ENCODE measurements at places on chromosomes 3 and 15.

DNA sequence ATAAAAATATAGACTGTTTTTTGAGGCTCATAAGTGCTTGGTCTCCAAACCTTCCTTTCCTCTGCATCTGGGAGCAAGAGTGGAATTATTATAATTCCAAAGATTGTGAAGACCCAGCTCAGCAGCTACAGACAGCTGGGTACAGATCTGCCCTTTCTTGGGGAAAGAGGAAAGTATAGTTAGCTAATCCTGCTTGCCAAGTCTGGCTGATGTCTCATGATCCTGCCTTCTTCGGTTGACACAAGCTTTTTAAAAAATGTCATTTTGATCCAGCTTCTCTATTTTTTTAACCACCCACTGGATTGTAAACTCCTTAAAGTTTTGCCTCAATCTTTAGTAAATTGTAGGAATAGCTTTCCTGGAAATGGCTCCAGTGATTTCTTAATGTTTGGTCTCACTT is 181.1 kb downstream of the LRTM1 start:
- no peak for DNase-seq

GRCh38 chr3:62496503-62496902 is 123.2 kb upstream of the FEZF2 start:
- no peak for DNase-seq

- DNase-seq = no peak
These were observed 115.3 kb downstream of the PLCH1 start for GRCh38 chr3:155629556-155629955.

GRCh38 chr3:60948488-60948887 is 302.8 kb downstream of the FHIT start:
- no peak for DNase-seq

DNA sequence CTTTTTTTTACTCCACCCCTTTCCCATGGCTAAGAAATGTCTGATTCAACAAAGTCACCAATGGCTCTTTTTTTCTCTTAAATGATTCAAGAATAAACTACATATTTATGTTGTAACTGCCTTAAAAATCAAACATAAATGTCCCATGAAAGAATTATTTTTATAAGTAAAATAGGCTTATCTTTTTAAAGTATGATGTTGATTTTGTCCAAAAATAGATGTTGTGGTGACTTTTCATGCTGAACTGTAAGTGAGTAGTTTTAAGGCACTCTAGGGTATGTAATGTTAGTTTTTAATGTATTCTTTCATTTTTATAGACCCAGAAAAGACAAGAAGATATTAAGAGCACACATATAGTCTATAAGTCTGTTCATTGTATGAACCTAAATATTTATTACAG is 594.9 kb downstream of the NLGN1 start:
- no peak for DNase-seq

DNA sequence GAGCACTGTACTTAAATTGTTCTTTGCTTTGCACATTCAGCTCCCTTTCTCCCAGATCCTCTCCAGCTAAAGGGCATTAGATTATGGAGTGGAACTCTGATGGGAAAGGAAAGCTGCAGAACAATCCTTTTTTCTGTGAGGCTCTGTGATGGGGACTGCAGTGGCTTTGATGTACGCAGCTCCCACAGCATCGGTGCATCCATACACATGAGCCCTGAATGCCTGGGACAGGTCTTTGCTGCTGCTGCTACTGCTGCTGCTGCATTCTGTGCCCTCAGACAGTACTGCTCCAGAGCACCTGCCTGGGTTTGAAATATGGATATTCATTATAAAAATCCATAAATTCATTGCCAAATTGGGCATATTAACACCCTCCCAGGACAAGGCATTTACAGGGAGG is 164.4 kb downstream of the WDR76 start:
- DNase-seq = no peak

DNA sequence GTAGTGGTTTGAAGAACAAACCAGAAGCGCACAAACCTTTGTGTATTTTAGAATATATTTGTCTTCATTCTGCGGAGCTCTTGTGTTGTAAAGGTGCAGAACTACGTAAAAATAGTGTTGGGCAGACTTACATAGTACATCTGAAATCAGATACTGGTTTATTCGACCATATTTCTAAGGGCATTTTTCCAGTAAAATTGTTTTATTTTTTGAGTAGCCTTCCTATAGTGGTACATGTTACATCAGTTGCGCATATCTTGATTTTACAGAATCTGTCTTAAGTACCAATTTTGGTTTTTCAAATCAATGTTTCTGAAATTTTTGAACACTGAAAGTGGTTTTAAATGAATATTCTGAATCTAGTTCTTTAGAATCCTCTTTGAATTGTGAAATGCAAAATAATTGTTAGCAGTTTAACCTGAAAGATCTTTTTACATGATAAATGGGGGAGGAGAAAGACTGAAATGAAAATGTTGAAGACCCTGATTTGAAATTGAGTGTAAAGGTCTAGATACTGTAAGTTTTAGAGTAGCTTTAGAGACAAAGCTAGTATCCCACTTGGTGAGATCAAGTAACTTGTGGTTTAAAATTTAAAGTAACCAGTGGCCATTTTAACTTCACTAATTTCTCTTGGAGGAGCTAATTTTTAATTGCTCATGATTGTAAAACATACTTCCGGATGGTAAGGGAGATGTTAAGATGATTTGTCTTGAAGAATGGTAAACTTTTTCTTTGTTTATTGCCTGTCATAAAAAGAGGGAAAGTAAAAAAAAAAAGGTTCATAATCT is 15.5 kb upstream of the CHD2 start:
- DNase-seq = no peak

DNA sequence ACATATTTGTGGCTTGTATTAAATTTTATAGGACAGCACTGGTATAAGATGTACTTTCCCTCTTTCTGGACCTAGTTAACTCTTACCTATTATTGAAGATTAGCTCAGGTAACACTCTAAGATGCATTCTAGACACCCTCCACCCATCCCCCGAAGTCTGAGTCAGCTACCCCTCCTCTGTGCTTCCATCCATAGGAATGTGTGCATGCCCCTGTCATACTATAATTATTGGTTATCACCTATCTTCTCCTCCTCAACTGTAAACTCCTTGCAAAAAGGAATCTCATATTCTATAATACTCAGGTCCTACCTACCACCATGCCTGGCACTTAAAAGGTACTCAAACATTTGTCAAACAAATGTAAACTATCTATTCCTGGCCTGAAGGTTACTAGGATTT is 3.0 kb downstream of the PEAK1 start:
- no peak for DNase-seq

DNA sequence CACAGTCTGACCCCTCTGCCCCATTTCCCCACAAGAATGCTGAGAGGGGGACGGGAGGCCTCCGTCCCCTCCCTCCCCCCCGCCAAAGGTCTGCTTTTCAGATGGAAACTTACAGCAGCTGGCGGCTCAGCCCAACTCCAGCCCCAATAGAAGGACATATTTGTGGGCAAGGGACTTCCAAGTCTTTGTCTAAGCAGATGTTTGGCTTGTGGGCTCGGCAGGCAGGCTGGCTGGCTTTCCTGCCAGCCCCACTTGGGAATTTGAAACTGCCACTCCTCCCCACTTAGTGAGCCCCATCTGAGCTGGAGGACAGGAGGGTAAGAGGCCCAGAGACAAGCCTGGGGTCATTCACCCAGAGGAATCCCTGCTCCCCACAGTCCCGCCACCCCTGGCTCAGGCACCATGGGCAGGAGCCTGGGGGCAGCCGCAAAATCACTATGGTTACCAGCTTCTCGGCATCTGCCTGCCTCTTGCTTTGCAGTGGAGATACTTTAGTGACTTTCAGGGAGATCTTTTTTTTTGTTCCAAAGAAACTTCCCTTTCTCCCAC is 53.6 kb downstream of the LMCD1 start:
- DNase-seq = no peak

DNA sequence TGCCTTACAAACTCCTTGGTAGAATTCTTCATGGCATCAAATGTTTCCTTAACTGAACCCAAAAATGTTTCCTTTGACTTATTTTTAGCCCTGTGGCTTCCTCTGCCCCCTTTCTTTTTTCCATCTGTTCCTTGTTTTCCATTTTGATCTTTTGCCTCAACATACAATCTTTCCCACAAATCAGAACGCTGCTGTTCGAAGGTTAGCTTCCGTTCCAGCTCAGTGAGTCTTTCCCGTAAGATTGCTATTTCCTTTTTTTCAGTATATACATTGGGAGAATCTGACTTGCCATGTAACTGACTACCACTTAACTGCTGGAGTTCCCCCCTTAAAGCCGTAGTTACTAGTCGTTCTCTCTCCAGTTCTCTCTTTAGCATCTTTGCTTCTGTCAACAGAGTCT is 41.2 kb downstream of the PIGB start:
- no peak for DNase-seq

DNA sequence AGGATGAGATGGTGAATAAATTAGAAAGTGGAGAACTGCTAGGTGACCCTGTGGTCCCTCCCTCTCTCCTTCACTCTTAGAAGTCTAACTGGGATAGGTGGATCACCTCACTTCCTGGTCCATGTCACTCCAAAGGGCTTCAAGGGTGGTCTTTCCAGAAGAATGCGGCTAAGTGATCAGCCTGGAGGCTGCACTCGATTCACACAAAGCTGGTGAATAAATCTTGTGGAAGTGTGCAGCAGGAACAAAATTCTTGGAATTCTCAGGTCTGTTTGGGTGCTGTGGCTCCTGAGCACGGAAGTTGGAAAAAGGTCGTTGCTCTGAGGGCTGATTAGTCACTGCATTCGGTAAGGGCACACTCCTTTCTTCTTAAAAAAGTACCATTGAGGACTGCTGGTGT is 46.3 kb downstream of the GASK1A start:
- DNase-seq = no peak

- no peak for DNase-seq
These were observed 990 bp upstream of the CLDN1 start for GRCh38 chr3:190323246-190323626.

GRCh38 chr15:69673291-69673881 is 220.8 kb downstream of the RPLP1 start:
- DNase-seq = no peak

GRCh38 chr15:31403096-31403495 is 76.5 kb downstream of the KLF13 start:
- DNase-seq = no peak

GRCh38 chr15:84826369-84826823 is 9.2 kb downstream of the ALPK3 start:
- DNase-seq = peak; percentile 21

GRCh38 chr3:134432236-134432635 is 53.5 kb downstream of the ANAPC13 start:
- DNase-seq = no peak

GRCh38 chr3:171491361-171491760 is 31.2 kb upstream of the TNIK start:
- DNase-seq = no peak

- no peak for DNase-seq
These were observed 286.7 kb downstream of the DOCK3 start for GRCh38 chr3:50961386-50961785.

DNA sequence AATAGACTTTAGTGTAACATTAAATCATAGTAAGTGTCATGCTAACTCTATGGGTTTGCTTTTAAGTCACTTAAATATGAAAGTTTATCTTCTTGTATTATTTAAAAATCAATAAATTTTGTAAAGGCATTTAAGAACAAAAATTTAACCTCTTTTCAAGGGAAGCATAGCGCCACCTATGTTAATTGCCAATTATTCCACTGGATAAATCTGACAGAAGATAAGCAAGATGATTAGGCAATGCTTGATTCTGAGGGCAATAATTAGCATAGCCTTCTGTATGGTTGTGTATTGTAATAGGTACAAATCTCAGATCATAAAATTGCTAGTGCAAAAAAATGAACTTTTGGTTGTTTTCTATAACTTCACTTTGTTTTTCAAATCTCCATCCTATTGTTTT is 560.1 kb downstream of the GRM7 start:
- no peak for DNase-seq

- DNase-seq = no peak
These were observed 8.5 kb downstream of the SEC61A1 start for GRCh38 chr3:128060473-128061381.

DNA sequence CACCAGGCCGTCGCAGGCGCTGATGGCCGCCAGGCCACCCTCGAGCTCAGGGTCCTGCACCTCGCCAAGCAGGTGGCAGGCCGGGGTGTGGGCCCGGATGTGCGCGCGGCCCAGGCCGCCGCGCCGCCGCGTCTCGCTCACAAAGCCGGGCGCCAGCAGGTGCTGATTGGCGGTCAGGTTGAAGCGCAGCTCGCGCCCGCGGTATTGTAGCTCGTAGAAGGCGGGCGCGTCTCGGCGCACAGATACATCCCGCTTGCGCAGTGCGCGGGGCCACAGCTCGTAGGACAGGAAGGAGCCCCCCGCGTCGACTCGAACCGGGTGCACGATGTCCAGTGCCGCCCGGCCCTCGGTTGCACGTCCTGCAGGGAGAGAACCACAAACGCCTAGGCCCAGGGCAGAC is 11.1 kb downstream of the ADAMTS7 start:
- DNase-seq = no peak

GRCh38 chr15:79243723-79244122 is 38.8 kb upstream of the ANKRD34C start:
- DNase-seq = no peak

DNA sequence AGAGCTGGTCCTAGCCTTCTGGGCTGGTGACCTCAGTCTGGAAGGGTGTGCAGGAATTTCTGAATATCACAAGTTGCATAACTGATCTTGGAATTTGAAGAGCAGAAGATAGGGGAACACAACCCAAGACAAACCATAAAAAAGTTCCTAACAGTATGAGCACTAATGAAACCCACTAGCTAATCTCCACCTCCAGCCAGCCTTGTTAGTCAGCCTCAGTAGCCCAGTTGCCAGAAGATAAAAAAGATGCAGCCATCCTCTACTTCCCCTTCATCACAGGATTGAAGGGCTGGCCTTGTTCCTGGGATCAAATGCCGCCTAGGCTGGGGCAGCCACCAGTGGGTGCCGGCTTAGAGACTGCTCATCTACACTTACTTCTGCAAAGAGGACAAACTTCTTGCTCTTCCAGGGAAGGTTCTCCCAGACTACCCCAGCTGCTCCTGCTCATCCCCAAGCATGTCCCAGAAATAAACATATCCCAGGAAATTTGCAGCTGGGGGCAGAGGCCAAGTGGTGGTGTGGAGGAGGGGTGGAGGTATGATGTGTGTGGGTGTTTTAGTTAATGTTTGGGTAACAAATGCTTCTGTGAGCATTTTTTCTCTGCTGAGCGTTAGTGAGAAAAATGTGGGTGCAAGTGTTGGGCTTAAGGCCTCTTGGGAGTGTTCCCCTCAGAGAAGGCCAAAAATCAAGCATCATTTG is 9.2 kb upstream of the ITGA11 start:
- DNase-seq = no peak
